ENCODE measurements at places on chromosomes 2 and 18. TPM values are rescaled to one million over a fixed set of nuclear protein-coding genes. Genes with fewer than 3 reads are reported as not detected.

- no peak for DNase-seq
Measured at GRCh38 chr2:37656512-37657423, 14.7 kb downstream of the CDC42EP3 start.

ATP6V1B1 gene
- 6.1 TPM for polyA plus RNA-seq

GRCh38 chr2:136116151-136116812 is 1.7 kb downstream of the CXCR4 start:
- no peak for DNase-seq

LONRF2 gene
- polyA plus RNA-seq = 2.4 TPM

DNA sequence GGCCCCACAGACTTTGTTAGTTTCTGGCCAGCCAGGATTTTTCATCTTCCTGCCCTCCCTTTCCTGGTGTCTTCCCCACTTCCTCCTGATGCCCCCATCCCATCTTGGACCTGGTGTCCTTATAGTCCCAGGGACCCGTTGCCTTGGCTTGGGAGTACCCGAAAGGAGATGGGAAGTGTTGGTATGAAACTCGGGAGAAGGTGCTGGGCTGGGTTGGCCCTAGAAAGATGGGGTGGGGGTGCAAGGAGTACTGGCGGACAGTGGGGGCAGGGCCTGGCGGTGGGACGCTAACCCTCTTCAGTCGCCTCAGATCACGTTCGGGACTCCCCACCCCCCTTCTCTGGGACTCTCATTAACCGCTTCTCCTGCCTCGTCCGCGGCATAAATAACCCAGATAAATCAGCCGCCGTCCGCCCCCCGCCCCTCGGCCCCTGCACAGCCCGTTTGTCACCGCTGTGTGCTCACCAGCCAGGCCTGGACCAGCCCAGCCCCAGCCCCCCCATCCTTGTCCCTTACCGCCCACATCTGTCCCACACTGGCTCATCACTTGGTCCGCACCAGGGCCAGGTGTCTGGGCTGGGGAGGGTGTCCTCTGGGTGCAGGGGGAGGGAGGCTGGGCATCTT is 3.7 kb upstream of the ASIC4 start:
- DNase-seq = no peak

LYG1 gene
- 1.2 TPM for polyA plus RNA-seq

DNAJC27 gene
- polyA plus RNA-seq = 2.4 TPM

FAM228A gene
- polyA plus RNA-seq = 0.13 TPM

DNA sequence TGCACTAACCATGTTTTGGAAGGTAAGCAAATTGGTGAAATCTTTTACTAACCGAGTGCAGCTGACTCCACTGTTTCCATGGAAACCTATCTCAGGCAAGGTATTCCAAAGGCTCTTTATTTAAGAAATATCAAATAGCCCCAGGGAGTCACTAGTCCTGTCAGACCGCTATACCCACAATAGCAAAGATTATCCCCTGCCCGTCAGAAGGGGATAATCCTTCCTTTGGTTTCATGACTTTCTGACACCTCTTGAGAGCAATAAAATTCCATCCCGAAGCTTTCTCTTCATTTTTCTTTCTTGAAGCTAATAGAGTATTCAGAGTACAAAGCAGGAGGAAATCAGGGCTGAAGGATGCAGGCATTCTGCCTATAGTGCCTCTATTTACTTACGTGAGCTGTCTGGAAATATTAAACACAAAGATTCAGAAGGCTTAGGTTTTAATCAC is 34.7 kb upstream of the MAP2 start:
- DNase-seq = no peak

DNA sequence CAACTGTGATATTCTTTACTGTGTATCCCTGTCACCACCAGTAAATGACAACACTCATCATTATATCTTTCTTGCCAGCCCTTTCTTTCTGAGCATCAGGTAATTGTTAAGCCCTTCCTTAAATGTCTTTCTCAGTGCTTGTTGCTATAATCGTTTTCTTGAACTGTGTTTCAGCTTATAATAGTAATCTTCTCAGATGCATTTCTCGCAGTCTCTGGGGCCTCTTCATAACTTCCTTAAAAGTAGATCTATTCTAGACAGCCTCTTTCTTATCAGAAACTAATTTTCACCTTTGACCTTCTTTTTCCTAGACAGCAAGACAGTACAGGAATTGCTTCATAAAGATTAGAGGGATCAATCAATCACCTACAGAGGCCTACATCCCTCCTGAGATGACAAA is 648.1 kb downstream of the CPS1 start:
- DNase-seq = no peak

DNA sequence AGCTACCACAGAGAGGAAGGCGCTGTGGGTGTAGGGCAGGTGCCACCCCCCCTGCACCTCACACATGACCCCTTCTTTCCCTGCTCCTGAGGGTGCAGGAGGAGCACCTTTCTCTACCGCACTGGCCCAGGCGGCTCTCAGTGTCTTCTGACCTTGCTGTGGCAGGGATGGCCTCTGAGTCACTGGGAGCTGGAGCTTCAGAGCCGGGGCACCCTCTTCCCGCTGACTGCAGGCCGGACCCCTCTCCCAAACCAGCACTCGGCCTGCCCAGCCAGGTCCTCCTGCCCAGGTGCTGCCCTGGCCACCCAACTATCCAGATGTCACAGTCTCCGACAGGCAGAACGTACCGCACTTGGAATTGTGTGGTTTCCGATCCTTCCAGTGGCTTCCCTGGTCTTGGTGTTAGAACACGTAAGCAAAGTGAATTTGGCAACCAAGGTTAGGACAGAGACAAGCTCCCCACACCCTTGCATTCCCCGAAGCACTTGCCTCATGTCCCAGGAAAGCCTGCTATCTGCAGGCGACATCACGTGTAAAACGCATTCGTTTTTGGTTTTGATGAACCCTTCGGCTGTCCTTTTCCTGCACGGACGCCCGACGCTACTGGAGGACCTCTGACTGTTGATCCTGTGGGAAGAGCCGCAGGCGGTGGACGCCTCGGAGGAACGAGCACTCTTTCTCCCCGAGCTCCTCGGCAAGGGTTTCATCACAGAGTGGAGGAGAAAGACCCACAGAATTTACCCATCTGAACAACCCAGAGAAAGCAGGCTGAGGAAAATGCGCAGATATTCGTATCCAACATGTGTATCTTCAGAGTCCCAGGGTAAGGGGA is 24.7 kb upstream of the KCNG2 start:
- DNase-seq = no peak

DNA sequence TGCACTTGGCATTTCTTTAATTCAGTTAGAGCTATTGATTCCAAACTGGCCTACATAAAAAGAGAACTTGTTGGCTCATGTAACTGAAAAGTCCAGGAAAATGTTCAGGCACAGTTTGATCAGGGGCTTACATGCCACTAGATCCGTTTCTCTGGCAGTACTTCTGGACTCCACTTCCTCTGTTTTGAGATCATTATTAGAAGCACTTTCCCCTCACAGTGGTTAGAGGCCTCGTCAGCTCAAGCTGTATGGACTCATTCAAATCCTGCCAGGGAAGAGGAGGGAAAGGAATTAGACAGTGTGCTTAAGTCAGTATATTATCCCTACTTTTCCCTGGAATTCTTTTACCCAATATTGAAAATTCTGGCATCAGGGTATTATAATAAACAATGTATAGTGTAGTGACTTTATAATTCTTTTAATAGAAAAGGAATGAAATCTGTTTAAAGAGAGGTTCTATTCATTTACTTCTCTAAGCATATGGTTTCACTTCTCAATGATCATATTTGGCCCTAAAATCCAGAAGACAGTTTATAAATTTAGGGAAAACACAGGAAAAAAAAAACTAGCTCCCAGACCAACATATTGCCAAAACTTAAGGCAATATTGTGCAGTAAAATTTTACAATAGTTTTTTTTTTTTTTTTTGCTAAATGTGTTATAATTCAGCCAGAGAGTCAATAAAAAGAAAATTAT is 92.0 kb downstream of the ARMC9 start:
- no peak for DNase-seq

DNA sequence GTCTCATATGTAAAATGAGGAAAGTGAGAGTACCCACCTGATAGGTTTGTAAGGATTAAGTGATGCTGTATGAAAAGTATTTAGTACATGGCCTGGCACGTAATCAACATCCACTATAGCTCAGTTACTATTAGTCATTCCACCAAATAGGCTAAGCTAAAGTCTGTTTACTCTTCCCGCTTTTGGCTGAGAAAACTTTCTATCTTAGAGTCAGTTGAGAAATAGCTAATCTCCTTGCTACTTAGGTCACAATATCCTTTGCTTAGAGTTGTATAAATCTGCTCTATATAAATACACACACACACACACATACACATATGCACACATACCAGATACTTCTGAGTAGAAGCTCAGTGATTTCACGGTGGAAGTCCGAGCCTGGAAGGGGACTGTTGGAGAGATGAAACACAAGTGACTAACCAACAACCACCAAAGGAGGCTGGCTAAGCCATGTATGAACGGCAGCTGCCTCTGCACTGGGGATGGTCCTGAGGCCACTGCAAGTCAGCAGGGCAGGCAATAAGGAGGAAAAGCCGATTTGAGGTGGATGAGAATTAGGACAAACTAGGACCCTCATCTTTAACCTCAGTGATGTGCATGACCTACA is 104.6 kb upstream of the EPHA4 start:
- no peak for DNase-seq

GRCh38 chr2:217149087-217149660 is 289.3 kb upstream of the TNP1 start:
- DNase-seq = no peak

ENOSF1 gene
- polyA plus RNA-seq = 25.9 TPM

DNA sequence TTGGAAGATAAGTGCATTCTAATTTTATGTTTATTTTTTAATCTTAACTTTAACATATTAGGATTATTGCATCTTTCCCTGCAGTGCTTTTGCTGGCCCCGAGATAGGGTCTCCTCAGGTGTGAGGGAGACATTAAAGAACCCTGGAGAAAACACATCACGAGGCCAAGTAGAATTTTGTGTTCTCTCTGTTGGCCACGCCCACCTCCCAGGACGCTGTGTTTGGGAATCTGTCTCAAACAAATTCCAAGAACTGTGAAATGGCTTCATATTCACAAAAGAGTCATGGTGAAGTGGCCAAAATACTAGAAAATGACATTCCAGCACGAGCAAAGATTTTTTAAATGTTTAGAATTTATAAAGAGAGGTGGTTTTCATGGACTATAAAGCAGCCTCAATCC is 27.3 kb downstream of the RNF144A start:
- no peak for DNase-seq
